Ovary (tissue), 10 donors: ENCODE measurements at places on chromosomes 6 and 20. TPM values are rescaled to one million over a fixed set of nuclear protein-coding genes. Genes with fewer than 3 reads are reported as not detected.

GRCh38 chr6:139647016-139647415 is 272.6 kb upstream of the CITED2 start:
- DNase-seq = no peak

DNA sequence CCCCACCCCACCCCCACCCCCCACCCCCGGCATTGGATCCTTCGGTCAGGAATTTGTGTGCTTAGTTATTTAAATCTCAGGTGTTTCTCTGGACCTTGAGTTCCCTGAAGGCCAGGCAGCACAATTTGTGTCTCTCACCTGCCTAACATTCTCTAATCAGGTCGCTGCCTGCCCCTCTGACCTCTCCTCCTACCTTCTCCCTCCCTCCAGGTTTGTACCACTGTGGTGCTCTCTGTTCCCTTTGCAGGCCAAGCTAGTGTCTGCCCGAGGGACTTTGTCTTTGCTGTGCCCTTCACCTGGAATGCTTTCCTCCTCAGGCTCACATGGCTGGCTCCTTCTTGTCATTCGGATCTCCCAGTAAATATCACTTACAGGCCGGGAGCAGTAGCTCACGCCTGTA is 131.4 kb upstream of the SLC2A12 start:
- no peak for DNase-seq

- no peak for DNase-seq
Measured at GRCh38 chr20:39913274-39913673, 775.8 kb downstream of the MAFB start.

- DNase-seq = no peak
Measured at GRCh38 chr6:73560853-73561407, 40.1 kb upstream of the EEF1A1 start.

Gene PLG
- 0.25 TPM for total RNA-seq
